ENCODE measurements at places on chromosomes 2 and 18.

- DNase-seq: no peak
Measured at GRCh38 chr2:101076581-101076980, 74.5 kb downstream of the RPL31 start.

GRCh38 chr2:30465171-30465545 lies 18.1 kb downstream of the LCLAT1 start:
- no peak for DNase-seq

GRCh38 chr2:27833931-27834330 lies 56.3 kb downstream of the RBKS start:
- DNase-seq: no peak

GRCh38 chr2:6072276-6072675 lies 380.1 kb downstream of the SOX11 start:
- no peak for DNase-seq

DNA sequence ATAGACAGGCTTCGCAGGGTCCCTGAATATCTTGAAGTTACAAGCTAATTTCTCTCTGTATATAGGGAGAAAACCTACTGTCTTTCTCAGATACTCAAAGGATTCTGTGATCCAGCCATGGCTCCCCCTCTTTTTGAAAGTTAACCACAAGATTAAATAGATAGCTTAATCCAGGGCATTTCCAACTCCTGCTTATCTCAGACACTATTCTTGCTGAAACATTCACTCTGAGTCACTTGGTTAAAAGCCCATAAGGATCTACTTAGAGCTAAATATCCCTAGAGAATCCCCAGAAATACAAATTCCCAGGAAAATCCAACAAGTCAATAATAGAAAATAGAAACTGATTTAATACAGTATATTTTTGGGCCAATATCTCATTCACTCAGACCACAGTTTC lies 179.1 kb upstream of the LYPD1 start:
- DNase-seq: no peak

GRCh38 chr2:160139991-160140390 lies 60.1 kb downstream of the ITGB6 start:
- DNase-seq: no peak

DNA sequence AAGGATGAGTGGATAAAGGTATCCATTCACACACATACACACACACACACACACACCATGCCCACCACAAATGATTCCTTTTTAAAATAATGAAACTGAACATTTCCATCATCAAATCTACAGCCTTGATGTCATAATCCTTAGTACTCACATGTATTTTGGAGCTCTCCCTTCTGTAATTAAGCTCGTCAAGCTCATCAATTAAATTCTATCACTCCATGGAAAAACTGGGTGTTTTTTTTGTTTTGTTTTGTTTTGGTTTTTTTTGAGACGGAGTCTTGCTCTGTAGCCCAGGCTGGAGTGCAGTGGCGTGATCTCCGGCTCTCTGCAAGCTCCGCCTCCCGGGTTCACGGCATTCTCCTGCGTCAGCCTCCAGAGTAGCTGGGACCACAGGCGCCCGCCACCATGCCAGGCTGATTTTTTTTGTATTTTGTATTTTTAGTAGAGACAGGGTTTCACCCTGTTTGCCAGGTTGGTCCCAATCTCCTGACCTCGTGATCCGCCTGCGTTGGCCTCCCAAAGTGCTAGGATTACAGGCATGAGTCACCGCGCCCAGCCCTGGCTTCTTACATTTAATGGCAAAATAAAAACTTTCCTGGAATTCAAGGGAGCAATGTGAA lies 78.6 kb upstream of the RGPD4 start:
- DNase-seq: no peak

- DNase-seq: no peak
Measured at GRCh38 chr18:63253014-63253413, 66.6 kb downstream of the BCL2 start.

GRCh38 chr2:3094999-3095958 lies 282.3 kb downstream of the EIPR1 start:
- DNase-seq: no peak

- no peak for DNase-seq
Measured at GRCh38 chr2:71923887-71924533, 223.7 kb downstream of the CYP26B1 start.

GRCh38 chr2:24026233-24026632 lies 16.3 kb downstream of the MFSD2B start:
- DNase-seq: no peak

DNA sequence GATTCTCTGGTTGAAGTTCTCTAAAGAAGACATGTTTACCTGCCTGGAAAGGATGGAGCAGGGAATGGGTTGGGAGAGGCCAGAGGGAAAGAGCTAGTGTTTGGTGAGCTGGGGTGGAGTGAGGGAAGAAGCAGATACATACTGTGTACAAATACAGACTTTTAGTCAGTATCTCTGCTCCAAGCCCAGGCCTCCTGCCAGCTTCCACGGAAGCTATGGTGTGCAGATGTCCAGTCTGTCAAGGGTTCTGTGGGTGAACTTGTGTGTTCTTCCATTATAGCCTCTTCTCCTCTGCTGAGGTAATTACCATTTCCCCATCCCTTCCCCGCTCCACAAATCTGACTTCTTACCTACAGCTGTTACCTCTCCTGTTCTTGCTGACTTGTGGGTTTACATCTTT lies 208.6 kb downstream of the HRH4 start:
- DNase-seq: no peak

DNA sequence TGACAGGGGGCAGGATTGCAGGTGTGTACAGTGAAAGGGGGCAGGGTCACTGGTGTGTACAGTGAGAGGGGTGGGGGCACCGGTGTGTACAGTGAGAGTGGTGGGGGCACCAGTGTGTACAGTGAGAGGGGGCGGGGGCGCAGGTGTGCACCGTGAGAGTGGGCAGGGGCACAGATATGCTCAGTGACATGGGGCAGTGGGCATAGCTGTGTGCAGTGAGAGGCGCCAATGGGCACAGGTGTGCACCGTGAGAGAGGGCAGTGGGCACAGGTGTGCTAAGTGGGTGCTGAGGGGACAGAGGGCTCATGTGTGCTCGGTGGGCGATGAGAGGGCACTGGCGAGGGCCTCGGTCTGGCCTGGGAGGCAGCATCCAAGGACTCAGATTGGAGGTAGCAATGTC lies 63.0 kb downstream of the GREB1 start:
- no peak for DNase-seq

DNA sequence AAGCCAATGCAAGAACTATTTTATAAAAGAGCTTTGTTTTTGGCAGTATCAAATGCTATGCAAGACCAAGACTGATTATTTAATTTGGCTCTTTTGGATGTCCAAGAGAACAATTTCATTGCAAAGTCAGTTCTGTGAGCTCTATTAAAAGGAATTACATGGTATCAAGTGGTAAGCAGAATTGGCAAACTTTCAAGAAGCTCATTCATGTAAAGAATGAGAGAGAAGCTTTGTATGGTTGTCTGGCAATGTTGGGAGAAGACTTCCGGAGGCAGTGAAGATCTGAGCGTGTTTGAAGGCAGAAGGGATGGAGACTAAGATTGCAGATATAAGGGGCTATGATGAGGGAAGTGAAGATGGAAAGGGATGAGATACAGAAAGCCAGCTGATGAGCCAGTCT lies 49.6 kb downstream of the CPS1 start:
- DNase-seq: no peak

- DNase-seq: no peak
Measured at GRCh38 chr2:219228041-219228910, 1.2 kb downstream of the ATG9A start.

DNA sequence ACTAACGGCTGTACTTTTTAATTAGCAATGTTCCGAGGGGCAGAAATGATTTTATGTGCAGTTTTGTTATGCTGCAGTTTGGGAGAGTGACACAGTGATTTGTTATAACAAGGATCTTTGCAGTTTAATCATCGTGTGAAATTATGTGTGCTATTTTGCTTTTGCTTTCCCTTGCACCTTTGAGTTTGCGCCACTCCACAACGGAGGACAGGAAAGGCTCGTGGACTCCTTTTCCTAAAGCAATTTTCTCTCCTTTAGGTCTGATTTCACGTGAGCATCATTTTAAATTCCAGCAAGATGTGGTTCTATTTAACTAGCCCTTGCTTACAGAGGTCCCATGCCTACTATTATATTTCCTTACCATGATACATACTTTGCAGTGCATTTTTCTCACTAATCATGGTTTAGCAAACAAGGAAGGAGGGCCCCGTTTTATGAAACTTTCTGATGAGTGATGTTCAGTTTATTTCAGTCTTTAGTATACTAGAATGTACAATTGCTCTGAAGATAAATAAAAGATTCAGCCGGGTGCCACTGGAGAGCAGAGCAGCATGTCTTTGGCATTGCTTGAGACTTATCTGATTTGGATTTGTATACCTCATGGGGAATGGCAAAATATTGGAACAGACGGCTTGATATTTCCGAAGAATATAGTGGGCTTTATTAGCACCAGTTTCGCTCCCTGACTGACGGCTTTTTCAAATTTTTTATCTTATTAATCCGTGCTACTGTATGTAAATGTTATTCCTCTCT lies 528.2 kb upstream of the FANCL start:
- DNase-seq: no peak

DNA sequence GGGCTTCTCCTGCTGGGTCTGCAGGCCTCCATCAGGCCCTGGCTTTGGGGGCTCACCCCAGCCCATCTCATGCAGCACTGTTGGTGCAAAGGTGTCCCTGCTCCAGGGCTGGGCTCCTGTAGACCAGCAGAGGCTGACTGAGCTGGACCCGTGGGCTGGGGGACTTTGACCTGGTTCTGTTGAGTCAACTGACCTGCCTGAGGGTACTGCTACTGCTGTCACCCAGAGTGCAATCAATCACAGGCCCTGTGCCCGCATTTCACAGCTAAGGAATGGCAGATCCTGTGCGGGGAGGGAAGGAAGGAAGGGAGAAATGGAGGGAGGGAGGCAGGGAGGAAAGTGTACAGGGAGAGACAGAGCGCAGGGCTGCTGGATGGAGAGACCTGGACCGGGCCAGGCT lies 136.8 kb downstream of the TPO start:
- DNase-seq: no peak

GRCh38 chr2:76391678-76392077 lies 681.0 kb upstream of the GCFC2 start:
- no peak for DNase-seq

DNA sequence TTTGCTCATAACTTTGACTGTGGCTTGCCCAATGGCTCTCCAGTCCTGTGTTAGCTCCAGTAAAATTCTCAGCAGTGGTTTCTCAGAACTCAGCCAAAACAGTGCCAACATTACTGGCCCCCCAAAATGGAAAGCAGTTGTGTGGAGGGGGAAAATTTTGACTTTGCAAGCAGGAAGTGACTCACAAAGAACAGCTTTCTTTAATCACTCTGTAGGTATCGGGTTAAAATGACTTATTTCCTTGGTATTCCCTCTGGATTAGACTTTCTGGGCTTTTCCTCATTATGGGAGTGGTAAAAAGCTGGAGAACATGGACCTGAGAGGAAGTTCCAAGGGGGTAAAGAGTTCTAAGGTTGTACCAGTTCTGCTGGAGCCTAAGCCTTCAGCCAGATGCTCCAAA lies 175.7 kb upstream of the RND3 start:
- no peak for DNase-seq

GRCh38 chr2:52613064-52613463 lies 1154.5 kb upstream of the CHAC2 start:
- DNase-seq: no peak

DNA sequence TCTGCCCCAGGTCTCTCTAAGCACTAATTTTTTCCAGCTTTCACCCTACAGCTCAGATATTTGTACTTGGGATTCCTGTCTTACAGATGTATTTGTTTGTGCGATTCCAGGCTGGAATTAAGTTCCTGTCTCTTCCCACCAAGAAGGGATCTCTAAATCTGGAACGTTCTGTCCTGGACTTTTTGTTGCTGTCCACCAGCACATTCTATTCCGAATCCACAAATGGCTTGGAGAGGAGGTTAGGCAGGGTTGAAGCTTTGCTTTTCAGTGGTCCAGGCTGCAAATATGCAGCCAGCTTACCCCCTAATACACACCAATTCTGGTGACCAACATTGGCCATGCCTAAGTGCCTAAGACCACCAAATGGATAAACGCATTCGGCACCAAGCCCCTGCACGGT lies 315.0 kb downstream of the TNS1 start:
- DNase-seq: no peak

- DNase-seq: no peak
Measured at GRCh38 chr2:188369365-188369764, 77.7 kb downstream of the GULP1 start.

DNA sequence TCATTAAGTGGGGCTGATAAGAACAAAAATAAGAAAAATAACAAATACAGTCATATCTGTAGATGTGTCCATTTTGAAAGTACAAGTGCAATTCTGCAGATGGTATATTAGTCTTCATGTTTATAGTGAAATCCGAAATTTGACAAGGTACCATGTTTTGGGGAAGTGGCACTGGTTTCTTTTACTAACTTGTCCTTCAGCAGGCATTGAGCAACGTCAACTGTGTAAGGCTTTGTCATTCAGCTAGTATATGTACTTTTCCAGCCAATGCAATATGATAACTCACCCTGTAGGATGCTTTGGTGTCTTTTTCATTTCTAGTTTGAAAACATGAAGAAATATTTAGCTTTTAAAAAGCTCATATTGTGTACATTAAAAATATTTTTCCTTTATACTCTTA lies 139.9 kb downstream of the MCFD2 start:
- DNase-seq: no peak

- DNase-seq: no peak
Measured at GRCh38 chr2:72953528-72953927, 36.2 kb downstream of the EMX1 start.

GRCh38 chr2:161418715-161419637 lies 2.9 kb downstream of the TBR1 start:
- no peak for DNase-seq

- peak; percentile 35 for DNase-seq
Measured at GRCh38 chr2:12507295-12507694, 209.4 kb upstream of the TRIB2 start.

DNA sequence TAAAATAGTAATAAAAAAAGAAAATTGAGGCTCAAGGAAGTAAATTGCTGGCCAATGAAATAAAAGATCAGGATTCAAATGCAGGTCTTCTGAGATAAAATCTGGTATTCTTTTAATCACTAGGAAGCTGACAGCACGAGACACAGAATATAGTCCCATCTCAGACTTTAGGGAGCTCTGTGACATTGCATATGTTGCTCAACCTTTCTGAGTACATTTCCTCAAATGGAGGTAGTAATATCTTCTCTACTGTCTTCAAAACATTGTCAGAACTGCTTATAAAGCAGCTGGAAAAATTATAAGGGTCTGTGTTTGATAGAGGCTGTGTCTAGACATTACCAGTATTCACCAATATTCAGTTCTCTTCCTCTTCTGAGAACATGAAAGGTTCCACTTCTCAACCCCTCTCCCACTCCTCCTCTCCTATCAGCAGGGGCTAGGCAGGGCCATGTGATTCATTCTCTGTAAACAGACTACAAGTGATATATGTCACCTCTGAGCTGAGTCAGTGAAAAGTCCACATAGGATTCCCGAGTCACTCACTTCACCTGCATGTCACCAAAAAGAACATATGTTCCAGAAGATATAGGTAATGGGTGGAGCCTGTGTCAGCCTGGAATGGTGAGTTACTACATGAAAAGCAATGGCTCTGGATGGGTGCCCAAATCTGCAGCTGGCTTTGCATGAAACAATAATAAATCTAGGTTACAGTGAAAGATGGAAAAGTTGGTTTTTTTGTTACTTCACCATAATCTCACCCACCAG lies 7.1 kb downstream of the KCNE4 start:
- DNase-seq: no peak

Data from T-helper 22 cell (primary cell).